ENCODE measurements at places on chromosomes 7 and 10.
A peak's percentile ranks its signal among the peaks of the same experiment; 100 is the strongest.

DNA sequence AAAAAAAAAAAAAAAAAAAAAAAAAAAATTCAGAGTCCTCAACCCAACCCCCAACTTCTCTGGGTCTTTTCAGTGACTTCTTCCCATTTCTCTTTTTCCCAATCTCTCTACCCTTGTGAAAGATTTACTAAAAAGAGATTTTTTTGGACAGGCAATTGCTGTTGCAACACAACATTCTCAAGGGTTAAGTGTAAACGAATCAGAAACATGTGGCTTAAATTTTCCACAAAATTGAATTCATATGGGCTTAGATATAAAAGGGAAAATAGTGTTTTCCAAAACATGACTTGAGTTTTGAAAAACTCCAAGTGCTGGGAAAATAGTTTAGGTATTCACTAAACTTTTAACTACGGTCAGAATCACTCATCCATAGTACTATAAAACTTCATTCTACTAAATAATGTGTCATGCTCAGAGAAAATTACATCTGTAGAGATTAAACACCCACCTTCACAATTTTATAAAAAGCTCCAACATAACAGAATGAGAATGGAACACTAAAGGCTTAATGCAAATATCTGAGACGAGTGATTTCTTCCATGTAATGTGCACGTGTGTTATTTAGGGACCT lies 643.1 kb downstream of the PARD3 start:
- DNase-seq: no peak

DNA sequence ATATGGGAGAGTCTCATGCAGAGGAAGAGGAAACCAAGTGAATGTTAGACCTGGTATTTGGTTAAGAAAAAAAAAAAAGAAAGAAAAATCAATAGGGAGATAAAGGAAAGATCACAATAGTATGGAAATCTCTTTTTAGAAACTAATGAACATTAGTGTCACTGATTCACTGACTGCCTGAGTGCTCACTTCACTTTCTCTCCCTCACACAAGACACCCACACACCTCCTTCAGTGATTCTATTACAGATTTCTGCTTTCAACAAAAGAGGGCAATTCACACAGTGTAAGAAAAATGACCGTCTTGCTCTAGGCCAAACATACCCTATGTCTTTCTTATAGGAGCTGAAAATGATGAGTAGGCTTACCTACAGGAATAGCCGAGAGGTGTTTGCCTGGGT lies 6.0 kb downstream of the GPR158 start:
- no peak for DNase-seq

DNA sequence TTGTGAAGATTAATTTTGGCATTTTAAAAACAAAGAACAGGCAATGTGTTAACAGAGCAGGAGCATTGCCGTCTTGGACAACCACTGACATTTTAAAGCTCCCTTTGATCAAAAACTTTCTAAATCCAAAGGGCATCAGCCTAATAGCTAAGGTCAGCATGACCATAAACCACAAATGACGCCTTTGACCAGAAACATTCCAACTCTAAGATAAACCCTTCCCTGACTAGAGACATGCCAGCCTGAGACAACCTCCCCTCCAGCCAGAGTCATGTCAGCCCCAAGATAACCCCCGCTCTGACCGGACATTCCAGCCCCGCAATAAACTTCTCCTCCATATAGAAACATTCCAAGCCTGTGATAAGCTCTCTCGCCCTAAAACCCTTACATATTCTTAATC lies 949.4 kb upstream of the POT1 start:
- no peak for DNase-seq

GRCh38 chr10:118161461-118162246 lies 114.9 kb upstream of the RAB11FIP2 start:
- DNase-seq: no peak

GRCh38 chr10:8061274-8062211 lies 7.1 kb downstream of the GATA3 start:
- DNase-seq: no peak

DNA sequence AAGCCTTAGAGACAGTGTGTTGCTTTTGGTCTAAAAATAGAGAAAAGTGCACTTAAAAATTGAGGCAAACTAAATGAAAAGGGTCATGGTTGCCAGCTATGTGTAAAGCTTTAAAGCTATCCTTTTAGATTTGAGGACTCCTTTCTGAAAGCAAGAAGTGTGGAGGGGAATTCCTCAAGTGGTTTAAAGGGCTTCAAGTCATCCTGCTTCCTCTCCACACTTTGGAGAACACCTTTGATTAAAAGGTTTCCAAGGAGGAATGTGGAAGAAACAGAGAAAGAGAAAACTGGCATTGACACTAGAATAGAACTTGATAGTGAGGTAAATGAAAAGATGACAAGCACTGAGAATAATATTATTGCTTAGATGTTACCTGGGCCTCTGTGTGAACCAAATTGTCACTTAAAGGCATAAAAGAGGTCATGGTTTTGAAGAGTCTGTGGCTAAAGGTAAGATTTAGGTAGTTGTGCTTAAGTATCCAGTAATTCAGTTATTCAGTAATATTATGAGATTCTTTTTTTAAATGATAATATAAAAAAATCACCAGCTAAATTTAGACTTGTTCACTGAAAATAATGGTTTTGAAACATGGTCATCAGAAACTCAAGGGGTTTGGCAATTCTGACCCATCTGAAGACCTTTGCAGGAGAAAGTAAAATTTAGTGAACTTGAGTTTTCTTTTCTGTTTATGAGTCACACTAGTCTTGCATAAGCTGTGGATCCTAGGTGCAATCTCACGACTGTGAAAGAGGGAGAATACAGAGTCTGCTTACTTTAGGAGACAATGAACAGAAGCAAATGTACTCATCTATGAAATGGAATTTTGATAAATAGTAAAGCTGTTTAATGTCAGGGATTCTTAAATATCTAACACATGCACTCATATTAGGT lies 466.0 kb downstream of the KIF20B start:
- peak; percentile 12 for DNase-seq

DNA sequence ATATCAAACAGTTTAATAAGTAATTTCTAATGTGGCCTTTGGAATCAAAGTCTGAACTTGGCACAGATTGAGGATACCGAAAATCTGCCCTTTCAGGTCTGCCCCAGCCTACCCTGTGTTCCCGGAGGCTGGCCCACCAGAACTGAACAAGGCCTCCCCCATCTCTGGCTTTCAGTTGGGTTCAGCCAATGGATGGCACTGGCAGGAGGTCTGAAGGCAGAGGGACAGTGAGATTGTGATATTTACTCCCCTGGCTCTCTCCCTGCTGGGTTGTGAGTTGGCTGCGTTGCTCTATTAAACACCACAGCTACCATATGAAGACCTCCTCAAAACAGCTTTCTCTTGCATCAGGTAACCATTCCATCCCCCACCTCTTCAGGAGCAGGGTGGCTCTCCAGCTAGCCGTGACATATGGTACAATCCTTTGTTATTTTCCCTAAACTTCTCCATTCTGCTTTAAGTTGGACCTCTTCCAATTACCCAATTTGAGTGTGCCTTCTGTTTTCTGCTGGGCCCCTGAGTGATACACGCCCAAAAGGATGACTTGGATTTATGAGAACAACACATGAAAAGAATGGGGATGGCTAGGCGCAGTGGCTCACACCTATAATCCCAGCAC lies 28.1 kb downstream of the DNMBP start:
- no peak for DNase-seq

DNA sequence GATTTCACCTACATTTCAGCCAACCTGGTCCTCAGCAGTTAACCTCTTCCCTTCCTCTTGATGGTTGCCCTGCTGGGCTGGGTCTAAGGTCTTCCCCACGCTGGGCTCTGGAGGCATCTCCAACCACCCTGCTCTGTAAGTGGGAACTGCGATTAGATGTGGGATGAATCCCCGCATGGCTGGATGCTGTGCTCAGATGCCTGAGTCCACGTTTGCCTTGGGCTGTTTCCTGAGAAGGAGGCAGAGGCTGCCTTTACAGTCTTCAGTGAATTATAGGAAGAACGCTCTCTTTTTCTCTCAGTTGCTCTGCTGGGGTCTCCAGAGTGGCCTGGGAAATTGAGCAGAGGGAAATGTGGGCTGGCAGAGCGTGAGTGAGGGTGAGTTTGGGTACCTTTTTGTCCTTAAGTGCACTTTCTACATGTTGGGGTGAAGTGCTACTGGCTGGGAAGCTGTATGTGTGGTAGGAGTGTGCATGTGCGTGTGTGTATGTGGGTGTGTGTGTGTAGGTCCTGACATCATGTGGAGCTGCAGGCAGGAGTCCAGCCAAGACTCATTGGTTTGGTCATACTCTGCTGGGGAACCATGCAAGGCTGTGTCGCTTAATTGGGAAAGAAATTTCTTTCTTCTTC lies 1.5 kb downstream of the GIMAP8 start:
- no peak for DNase-seq

DNA sequence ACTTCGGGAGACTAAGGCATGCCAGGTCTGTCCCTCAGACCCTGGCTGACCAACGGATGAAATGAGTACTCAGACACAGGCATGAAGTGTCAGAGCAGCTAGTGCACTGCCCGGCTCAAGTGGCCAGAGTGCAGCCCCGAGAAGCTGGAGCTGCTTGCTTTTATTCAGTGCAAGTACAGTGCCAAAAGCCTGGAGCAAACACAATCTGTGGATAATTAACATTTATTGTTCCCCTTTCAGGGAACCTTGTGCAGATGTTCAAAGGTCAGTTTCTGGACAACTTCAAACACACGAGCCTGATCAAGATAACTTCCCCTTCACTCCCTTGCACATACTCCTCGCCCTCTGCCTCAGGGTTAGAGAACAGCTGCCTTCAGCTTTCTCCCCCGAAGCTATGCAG lies 7.9 kb upstream of the ATE1 start:
- no peak for DNase-seq

- no peak for DNase-seq
These were observed 367.3 kb upstream of the PCDH15 start for GRCh38 chr10:55168343-55168742.

GRCh38 chr7:27802999-27803398 lies 63.0 kb downstream of the TAX1BP1 start:
- no peak for DNase-seq

- DNase-seq: no peak
These were observed 20.6 kb downstream of the NPY start for GRCh38 chr7:24304494-24305095.

DNA sequence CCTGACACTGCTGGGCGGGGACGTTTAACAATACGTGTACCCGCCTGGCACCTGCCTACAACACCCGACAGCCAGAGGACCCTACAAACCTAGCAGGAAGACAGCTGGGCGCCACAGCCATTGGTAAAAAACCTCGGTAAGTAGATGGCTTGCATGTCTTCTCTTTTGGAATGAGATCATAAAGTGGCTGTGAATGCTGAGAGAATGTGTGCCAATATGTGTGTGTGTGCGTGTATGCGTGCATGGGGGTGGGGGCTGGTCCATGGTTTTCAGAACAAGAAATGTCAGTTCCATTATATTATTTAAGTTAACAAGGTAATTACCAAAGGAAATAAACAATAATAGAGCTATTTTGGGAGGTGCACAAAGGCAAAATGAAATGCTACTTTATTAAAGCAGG lies 39.2 kb downstream of the PAPOLB start:
- no peak for DNase-seq

DNA sequence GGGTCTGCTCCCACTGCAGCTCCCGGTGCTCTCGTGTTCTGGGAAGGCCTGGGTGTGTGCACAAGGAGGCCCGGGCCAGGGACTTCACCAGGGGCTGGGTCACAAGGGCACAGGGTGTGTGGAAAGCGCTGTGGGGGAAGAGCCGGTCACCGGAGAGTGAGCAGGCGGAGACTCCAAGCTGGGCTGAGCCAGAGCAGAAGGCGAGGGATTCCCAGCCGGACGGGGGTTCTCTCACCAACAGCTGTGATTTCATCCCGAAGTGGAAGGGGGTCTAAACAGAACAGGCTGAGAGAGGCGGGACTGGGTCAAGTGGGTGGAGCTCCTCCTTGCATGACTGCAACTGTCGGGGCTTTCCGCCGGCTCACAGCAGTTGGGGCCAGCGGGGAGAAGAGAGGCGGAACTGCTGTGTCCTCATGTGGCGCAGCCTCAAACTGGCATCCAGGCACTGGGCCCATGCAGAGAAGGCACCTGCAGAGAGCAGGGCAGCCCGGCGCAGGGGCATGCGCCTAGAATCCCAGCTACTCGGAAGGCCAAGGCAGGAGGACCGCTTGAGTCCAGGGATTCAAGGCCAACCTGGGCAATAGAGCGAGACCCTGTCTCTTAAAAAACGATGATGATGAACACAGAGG lies 7.6 kb upstream of the ORAI2 start:
- DNase-seq: peak; percentile 84

GRCh38 chr7:140358412-140359051 lies 39.8 kb downstream of the SLC37A3 start:
- DNase-seq: no peak

DNA sequence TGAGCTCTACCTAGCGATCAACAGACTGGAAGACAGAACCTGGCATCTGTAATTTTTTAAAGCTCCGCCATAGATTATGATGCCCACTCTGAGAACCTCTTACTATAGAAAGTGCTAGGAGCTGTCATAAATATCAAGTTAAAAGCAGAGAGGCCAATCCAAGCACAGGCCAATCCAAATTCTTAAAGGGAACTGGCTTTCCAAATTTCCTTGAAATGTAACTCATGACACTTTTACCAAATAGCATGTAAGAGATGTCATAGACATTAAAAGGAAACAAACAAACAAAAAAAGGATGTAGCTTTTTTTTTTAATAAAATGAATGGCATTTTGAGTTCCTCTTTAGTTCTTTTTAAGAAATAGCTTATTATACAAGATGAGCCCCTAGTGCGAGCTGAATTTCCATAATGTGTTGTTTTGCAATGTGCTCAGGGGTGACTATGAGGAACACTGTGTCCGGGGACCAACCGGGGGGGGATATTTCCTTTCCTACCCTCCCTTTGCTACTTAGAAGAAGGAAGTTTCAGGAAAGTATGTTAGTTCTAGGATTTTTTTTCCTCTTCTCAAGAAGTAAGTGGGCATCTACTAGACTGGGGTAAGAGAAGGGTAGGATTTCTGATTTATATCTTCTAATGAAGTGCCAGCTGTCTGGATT lies 23.7 kb upstream of the MRC1 start:
- no peak for DNase-seq

- DNase-seq: no peak
These were observed 41.5 kb downstream of the MINDY4 start for GRCh38 chr7:30812676-30813075.

DNA sequence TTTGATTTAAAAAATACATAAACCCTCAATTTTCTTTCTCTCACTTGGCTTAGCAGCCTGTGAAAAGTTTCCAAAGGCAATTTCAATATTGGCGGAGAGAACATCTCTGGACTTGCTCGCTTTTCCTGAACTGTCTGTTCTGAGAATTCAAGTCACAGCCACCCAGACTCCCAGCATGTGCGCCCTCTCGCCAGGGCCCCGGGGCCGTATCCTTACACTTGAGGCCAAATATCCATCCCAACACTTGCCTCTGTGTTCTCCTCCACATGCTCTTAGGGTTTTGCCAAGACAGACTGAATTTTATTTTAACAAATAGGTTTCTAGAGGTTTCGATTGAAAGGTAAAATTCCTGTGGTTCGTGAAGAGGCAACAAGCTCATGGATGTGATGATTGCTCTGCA lies 111.5 kb upstream of the GPR26 start:
- DNase-seq: no peak

DNA sequence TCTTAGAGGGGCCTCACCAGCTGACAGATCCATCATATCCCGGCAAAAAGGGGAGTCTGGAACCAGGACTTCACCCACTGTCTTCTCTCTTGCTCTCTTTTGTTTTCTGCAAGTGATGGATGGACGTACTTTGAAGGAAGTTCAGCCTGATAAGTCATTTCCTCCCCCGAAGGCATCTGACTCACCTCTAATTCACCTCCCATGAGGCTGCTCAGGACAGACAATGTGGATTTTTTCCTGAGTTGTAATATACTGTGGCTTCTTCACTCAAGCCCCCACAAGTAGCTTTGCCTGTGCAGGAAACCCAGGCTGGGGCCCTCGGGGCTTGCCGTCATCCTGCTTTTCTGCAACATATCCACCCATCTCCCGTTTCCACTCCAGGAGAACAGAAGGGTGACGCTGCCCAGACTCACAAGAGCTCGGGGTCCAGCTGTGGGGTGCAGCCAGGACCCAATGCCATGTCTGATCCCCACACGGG lies 70.4 kb downstream of the ASB13 start:
- no peak for DNase-seq

Measured in GM12878 (cell line).